T-helper 17 cell (primary cell): ENCODE measurements at places on chromosomes 12 and 14.

GRCh38 chr12:99752740-99753139, 105.2 kb downstream of the GARIN6 start:
- DNase-seq = no peak

- DNase-seq = no peak
These were observed 121.8 kb downstream of the TBC1D30 start for GRCh38 chr12:64946132-64946829.

GRCh38 chr14:96461950-96462798, 40.0 kb upstream of the PAPOLA start:
- no peak for DNase-seq

GRCh38 chr12:59041241-59042121, 121.2 kb upstream of the LRIG3 start:
- no peak for DNase-seq

- no peak for DNase-seq
These were observed 18.8 kb upstream of the GAS2L3 start for GRCh38 chr12:100554608-100555077.

- peak; percentile 18 for DNase-seq
These were observed 154.9 kb upstream of the ATP2B1 start for GRCh38 chr12:89863493-89863938.

DNA sequence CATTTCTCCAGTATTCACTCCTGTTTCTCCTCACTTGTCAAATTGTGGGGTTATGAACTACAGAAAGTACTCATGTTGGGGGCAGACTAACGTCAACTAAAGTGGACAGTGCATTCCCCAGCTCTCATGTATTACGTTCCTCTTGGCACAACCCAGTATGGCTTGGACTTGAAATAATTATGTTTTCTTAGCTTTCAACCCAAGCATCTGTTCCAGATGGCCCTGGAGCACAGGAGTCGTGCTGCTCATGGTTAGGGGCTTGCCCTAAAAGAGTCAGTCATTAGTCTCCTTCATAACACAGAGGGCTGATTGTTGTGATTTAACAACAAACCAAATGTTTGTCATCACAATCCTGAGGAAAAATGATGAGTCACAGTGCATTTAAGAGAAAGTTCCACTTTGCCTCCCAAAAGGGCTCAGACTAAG, 154.4 kb downstream of the RPAP3 start:
- no peak for DNase-seq

DNA sequence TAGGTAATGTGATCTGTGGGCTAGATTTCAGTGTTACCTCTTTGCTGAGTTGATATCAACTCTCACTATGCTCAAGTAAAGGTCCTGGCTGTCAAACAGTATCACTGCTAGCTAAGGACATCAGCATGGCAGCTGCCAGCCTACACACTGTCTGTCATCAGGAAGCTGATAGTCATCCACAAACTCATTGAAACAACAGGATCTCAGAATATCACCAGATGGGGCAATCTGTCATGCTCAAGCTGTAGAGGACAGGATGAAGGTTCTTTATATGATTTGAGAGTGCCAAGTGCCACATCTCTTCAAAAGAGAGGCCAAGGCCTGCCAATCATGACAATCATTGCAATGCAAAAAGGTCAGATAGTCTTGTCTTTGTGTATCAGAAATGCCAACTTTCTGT, 811.5 kb upstream of the SEL1L start:
- DNase-seq = no peak

DNA sequence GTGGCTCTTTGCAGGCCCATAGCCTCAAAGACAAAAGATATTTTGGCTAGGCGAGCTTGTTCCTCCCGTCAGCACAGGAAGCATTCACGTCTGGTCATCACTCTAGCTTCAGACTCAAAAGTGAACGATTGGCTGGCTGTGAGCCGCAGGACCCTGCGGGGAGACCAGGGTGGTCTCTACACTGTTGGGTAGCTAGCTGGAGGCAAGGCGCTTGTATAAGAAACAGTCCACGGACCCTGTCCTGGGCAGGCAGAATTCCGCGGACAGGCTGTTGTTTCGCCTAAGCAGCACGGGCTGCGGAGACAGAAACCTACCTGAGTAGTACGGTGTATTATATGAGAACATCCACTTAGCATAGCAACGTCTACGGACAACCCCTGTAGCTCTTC, 29.6 kb downstream of the WBP11 start:
- peak; percentile 13 for DNase-seq

- DNase-seq = no peak
These were observed 5.6 kb upstream of the C14orf180 start for GRCh38 chr14:104573930-104574329.

- no peak for DNase-seq
These were observed 36.7 kb downstream of the CFAP54 start for GRCh38 chr12:96526110-96526509.

- DNase-seq = no peak
These were observed 73.7 kb upstream of the SFSWAP start for GRCh38 chr12:131636940-131637750.

GRCh38 chr14:63855281-63855680, 2.5 kb downstream of the SYNE2 start:
- no peak for DNase-seq

DNA sequence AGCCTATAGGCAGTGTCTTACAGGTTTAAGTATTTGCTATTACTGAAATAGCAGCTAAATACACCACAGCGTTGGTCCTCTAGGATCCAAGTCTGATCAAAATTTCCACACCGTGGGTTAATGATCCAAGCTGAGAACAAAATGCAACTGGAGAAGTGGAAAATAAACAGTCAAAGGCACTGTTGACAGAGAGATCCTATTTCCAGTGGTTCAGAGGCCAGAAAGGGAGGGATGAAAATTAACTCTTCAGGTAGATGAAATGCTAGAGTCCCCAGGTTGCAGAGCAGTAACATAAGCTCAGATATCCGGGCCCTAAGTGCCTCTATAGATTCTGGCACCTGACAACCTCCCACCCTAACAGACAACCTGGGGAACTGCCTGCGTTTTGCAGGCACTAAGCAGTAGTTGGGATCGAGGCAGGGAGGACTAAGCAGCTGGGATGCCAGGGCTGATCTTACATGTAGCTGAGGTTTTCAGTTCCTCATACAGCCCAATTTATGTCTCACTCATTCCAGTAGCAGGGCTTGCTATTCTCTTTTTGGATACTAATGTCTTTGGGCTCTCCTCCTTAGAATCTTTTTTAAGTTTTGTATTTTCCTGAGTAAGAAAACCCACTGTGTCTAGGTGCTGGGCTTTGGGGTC, 42.7 kb upstream of the CRACR2A start:
- no peak for DNase-seq

- DNase-seq = no peak
These were observed 165.4 kb upstream of the LRIG3 start for GRCh38 chr12:59085690-59086089.

DNA sequence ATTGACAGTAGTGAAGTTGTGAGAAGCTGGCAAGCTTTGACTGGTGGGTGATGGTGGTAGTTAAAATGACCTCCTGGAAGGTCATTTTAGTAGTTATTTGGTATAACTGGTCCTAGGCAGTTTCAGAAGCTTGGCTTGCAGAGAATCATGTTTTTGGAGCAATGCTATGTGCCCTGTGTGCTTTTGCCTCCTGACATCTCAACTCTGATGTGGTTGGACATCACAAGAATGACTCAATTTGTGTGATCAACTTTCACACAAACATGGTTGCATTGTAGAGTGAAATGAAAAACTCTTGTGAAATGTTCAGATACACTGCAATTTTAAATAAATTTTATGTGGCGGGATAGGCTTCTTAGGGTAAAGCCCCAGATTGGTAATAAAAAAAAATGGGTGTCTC, 8.3 kb upstream of the ABCD2 start:
- no peak for DNase-seq

DNA sequence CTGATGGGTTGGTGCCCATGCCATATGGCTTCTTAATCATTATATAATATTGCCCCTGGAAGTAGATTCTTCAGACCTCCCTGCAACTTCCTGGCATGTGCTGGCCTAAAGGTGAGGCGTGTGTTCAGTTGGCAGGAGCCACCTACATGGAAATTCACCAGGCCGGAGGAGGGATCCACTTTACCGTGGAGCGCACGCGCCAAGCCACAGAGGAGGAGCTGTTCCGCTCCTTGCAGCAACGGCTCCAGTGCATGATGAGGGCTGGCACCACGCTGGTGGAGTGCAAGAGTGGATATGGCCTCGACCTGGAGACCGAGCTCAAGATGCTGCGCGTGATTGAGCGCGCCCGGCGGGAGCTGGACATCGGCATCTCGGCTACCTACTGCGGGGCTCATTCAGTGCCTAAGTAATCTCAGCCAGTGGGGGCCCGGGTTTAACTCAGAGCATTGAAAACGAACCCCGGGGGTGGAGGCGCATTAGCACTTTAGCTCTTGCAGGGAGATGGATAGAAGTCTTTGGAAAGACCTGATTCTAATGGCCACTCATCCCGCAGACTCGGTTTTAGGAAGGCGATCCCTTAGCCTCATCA, 13.5 kb downstream of the AMDHD1 start:
- no peak for DNase-seq

DNA sequence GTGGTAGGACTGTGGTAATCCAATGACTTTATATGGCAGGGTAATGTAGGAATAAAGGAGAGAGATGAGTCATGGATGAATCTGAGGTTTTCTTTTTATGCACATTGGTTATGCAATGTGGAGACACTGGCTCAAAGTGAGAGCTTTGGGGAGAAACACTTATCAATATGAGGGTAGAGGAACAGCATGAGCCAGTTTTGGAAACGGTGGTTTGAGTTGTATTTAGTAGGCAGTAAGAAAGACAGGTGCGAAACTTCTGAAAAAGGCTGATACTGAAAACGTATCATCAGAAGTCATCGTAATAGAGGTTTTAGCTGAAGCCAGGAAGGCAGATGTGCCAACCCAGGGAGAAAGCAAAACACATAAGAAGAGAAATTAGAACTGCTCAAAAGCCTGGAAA, 854.8 kb upstream of the SEL1L start:
- no peak for DNase-seq

- DNase-seq = no peak
These were observed 1.2 kb downstream of the SLC35F4 start for GRCh38 chr14:57864659-57865058.

DNA sequence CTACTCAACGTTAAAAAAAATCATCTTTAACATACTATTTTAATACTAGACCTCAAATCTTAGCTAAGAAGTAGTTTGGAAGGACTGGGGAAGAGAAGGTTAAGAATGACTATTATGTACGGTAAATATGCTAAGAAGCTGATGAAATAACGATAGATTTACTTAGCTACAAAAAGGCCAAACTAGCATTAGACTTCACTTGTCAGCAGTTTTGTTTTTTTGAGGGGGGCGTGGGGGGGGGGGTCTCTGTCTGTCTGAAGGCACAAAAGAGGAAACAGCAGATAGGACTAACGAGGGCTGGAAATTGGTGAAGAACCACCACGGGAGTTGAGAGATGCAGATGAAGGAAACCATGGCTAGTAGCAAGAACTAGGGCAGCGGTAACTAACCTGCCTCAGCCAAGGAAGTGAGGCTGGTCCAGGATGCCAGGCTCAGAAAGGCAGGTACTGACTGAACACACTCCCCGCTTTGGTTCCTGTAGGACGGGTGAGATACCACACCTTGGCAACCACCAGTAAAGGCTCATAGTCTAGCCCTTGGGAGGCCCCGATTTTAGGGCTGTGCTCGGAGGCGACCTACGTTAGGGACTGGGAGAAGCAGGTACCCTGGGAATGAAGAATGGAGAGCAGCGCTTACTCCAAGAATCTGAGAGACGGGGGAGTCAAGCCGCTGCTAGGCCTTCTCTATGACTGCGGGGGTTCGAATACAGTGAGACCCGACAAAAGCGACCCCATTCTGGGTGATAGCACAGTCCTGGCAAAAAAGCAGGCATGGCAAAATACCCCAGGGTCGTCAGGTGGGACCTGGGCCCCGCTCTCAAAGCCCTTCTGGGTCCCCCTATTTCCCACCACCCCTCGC, 675 bp downstream of the NEDD8 start:
- DNase-seq = no peak

DNA sequence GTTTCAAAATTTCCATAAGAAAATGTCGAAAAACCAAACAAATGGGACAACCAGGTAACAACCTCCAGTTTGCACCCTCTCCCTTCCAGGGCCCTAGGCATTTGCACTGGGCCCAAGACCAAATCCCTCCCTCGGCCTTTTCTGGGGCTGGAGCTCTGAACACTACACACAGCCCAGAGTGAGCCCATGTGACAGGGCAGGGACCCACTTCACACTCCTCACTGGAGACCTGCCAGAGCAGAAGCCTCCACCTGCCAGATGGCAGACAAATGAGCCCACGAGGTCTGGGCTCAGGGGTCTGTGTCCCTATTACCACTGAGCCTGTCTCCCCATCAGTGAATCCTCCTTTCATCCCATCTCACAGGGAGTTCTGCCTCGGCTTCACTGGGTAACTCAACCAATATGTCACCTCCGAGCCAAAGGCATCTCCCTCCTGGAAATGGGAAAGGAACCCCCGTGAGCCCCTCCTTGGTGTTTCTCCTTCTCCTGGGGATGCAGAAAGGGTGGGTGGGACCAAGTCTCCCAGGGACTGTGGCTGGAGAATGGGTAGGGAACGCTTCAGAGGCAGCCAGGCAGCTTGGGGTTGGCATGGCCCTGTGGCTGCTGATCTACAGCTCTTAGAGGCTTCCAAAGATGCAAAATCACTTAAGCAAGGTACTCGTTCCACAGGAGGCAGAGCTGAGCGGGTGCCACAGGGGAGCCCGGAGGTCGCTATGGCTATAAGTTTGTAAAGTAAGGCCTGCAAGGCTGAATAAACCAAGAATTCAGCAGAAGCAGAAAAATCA, 10.6 kb downstream of the VWF start:
- no peak for DNase-seq

- DNase-seq = no peak
These were observed 121.7 kb upstream of the USP15 start for GRCh38 chr12:62138527-62138926.

DNA sequence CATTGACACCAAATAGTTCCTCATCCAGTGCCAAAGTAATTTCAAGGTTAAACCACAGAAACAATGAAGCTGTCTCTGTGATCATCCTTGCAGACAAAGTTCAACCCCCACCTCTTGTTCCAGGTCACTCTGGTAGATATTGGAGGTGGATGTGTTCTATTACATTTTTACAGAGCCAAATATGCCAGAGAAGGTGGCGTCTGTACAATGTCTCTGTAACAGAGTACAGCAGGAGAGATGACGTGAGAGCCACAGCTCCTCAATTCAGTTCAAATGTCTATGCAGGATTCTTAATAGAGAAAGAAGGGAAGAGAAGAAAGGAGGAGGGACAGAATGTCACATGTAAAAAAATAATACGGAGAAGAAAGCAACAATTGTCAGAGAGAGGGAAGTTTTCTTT, 268.3 kb upstream of the OR4E1 start:
- DNase-seq = no peak

DNA sequence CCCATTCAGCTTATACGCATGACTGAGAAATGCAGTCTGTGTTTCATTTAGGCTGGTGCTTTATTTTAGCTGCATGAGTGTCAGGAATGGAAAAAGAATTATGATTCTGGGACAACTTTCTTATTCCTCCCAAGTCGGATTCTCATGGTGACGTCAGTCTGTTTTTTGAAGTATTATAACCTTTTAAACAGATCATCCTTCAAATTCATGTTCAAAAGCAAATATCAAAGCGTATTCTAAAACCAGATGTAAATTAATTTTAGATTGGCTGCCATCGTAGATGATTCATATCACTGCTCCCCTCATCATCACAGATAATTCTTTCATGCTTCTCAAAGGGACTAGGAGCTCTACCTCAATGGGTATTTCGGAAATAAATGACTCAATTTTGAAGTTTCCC, 15.0 kb downstream of the FNTB start:
- DNase-seq = no peak

GRCh38 chr12:94707892-94708291, 57.5 kb upstream of the TMCC3 start:
- no peak for DNase-seq

GRCh38 chr14:64536488-64537245, 3.9 kb upstream of the HSPA2 start:
- no peak for DNase-seq

- DNase-seq = no peak
These were observed 16.1 kb upstream of the KIF21A start for GRCh38 chr12:39459027-39459434.
